Activated CD4-positive, alpha-beta T cell treated with anti-CD3 and anti-CD28 coated beads for 36 hours (primary cell): ENCODE measurements at places on chromosomes 11 and 22. TPM values are rescaled to one million over a fixed set of nuclear protein-coding genes. Genes with fewer than 3 reads are reported as not detected.

- no peak for DNase-seq
Observed at GRCh38 chr22:23897320-23897719, 3.1 kb downstream of the MIF start.

DNA sequence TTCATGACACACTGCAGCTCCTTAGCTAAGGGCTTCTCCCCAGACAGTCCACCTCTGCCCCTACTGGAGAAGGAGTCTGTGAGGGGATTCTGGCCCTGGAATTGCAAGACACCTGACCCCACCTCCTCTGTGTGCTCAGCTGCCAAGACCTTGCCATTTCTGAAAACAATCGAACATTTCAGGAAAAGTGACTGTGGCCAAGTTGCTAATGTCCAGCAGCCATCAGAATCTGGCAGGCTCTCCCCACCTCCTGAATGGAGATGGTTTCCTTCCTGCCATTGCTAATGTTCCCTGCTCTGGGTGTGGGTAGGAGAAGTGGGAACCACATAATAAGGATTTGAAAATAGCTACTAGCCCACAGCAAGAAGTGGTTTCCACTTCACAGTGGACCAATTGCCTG is 127.2 kb upstream of the ALX4 start:
- DNase-seq, result no peak

Gene HEPN1
- total RNA-seq, result not detected

- peak; percentile 81 for DNase-seq
Observed at GRCh38 chr11:6926208-6927029, at the start of gene ZNF215. Gene ZNF215 (plus strand): TSS chr11:6926426. CDS start chr11:6932273, 5,847 bp downstream.

Gene SLC22A8
- not detected for total RNA-seq

Gene TENM4
- total RNA-seq, result not detected

GRCh38 chr11:2265854-2266585 is 4.4 kb downstream of the ASCL2 start:
- no peak for DNase-seq
